Stimulated activated CD8-positive, alpha-beta memory T cell treated with anti-CD3 and anti-CD28 coated beads, Interleukin-12 subunit alpha, Interleukin-12 subunit beta, amount 100 ng/mL, for 4 hours (primary cell): ENCODE measurements at places on chromosomes 12 and 14.

GRCh38 chr14:93322929-93323599 is 9.8 kb downstream of the BTBD7 start:
- no peak for DNase-seq

DNA sequence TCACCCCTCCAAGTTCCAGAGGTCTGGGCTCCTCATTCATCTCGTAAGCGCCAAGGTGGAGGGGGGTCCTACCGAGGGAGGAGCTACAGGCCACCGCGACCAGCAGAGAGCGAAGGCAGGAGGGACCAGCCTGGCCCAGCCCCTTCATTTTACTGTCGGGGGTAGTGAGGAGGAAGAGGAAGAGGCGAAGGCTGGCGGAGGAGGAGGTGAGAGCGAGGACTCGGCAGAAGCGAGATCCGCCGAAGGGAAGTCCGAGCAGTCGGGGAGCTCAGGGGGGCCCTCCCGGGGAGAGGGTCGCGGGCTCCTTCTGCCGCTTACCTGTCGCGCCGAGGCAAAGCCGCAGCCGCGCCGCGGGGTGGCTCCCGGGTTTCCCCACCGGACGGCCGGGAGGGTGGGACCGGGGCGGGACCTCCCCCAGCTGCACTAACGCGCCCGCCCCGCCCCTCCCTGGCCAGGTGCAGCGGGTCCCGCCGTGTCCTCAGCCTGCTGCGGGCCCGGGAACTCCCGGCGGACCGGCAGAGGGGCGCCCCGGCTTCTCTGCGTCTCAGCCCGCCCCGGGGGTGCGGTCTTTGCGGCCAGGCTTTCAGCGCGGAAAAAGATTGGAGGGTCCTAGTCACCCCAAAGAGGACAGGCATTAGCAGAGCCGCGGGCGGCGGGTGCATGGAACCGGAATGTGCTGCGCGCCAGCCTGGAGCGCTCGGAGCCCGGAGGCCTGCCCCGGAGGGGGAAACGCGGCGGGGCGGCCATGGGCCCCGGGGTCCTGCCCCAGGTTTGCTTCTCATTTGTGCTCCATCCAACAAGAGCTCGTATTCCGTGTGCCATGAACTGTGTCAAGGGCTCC is at the start of gene GALNT6:
GALNT6 (minus strand) TSS at position 124 of the 841 bp plus-strand sequence. CDS start 11,625 bp downstream, outside the sequence.
- peak; percentile 62 for DNase-seq

GRCh38 chr14:21070610-21071224 is 613 bp downstream of the ARHGEF40 start:
- no peak for DNase-seq

DNA sequence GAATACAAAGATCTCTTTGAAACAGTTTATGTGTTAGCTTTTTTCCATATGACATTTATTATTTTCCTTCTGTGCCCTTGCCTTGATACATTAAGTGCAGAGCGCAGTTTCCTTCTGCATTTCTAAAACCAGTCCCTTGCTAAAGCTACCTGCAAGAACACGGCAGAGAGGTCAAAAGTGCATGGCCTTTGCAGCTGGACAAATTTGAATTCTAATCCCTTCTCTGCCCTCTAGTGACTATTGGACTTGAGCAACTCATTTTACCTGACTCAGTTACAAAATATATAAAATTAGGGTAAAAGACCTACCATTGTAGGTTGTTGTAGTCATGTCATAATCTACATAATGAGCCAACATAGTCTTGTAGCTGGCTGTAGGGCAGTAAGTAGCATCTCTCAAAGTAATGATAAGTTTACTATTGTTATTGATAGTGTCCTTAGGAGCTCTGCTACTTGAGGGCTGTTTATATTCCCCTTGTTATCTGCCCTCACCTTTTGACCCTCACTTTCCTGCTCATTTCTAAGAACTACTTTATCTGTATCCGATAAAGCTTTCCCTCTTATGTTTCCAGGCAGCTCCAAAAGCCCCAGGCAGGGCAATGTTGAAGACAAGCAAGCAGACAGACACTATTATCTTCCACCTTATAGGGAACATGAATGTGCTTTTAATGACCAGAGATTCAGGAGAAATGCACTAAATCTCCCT is 120.0 kb upstream of the PDZRN4 start:
- DNase-seq = no peak

GRCh38 chr14:64807551-64807950 is 72.2 kb downstream of the SPTB start:
- DNase-seq = no peak

DNA sequence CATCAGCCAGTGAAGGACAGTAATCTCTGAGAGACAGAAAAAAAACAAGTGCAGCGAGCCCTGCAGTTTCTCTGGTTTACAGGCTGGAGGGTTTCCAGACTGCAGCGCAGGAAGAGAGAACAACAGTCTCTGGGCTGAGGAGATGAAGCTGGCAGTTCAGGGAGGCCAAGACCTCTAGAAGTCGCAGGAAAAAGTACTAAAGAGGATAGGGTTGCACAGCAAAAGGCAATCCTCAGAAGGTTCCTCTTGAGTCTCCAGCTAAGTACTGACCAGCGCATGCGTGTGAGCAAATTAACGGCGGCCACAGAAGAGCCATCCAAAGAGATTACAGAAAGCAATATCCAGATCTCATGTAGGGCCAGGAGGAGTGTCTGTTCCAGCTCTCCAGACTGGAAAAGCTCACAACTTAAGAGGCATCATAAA is 12.2 kb upstream of the CCDC60 start:
- no peak for DNase-seq

DNA sequence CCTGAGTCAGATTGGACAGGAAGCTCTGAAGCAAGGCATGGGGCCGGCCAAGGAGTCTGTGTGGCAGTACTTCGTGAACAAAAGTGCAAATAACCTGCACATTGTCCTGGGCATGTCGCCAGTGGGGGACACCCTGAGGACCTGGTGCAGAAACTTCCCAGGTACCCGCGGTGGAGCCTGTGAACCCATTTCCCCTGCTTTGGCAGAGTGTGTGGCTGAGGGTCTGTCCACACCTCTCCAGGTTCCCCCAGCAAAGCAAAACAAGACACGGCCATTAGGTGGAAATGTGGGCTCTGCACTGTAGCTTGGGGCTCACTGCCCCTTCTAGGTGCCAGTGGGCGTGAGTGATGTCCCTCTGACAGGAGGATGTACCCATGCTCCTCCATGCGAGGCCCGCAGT is 79.4 kb downstream of the CCDC92 start:
- no peak for DNase-seq

- DNase-seq = no peak
These were observed 20.6 kb downstream of the RACGAP1 start for GRCh38 chr12:50004696-50005095.

GRCh38 chr12:96729886-96730285 is 177.2 kb upstream of the NEDD1 start:
- DNase-seq = no peak

DNA sequence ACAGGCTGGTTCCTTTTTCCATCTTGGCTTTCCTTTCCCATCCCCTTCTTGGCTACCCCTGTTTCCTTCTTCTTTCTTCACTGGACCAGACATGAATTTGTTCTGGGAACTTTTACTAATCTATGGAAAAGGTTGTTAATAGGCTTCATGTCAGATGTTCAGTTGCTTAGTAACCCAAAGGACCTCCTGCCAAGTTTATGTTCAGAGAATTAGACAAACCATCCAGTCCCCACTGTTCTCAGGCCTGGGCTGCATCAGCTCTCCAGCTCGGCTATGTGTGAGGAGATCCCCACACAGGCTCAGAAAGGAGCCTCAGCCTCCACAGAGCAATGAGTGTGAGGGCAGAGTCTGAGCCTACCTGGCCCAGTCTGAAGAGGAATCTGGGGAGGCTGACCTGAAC is 78.0 kb downstream of the AKAP6 start:
- DNase-seq = no peak

DNA sequence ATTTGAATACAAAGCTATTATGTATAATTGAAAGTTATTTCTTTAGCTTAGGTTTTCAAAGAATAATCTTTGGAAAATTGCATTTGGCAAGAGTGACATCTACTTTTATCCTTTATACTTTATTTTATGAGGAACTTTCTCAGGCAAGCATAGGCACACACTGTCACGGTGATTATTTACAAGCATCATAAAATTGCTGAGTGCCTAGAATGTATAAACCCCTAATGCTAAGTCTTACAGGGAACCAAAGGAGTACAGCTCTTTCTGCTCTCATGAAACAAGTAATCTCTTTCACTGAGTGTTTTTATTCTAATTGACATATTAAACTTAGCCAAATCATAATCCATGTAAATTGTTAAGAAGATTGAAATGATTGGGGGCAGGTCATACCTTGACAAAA is 154.9 kb downstream of the FSCB start:
- no peak for DNase-seq

DNA sequence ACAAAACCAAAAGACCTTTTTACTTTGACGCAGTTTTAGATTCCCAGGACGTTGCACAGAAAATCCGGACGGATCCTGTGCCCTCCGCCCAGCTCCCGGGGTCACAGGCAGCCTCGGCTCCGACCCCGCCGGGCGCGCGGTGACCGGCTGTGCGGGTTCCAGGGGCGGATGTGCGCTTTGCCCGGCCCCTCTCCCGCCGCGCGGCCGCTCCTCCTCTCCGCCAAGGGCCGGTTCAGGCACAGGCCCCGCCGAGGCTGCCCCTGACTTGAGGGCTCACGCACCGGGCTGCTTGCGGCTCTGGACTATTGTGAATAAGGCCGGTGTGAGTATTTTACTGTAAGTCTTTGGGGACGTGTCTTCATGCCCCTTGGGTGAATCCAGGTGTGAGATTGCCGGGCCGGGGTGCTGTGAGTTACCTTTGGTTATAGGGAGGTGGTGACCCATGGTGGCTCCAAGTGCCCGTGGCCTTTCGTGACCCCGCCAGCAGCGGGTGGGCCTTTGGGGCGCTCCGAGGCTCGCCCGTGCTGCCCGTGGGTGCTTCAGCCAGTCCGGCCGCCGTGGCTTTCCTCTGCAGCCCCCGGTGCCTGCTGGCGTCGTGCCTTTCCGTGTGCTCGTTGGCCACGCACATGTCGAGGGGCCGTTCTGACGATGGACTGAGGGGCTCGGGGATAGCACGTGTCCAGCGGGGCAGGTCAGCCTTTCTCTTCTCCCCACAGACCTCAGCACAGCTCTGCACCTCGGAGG is 45.9 kb downstream of the NOC4L start:
- no peak for DNase-seq

DNA sequence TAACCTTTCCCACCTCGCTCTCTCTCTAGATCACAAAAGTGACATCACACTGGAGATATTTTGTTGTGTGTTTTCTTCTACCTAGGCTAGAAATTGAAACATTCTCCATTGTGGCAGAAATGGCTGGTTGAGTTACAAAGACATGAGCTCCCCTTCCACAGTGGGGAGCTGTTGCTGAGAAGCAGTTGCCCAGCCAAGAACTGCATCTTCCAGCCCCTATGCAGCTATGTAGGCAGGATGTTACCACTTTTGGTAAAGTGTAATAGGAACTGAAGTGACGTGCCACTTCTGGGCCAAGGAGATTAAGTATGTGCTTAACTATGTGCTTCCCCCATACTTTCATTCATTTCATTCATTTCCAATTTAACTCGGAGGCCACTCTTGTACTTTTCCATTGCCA is 138.7 kb upstream of the E2F7 start:
- DNase-seq = no peak

- no peak for DNase-seq
These were observed 961 bp downstream of the CMAS start for GRCh38 chr12:22046968-22047390.

DNA sequence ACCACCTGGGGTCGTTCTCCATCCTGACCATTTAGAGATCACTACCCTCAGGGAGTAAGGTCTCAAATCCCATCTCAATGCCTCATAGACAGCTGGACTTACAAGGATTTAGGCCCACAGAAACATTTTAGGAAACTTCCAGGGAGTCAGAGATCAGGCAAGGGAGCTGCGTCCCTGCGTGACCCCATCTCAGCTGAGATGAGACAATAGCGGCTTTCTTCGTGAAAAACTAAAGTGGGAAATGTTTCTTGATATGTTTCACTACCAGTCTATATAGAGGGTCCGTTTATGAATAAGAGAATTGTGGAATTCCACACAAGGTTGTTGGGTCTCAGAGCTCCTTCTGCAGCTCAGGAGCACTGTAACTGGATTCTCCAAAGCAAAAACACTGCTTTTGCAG is 105.1 kb downstream of the VCPKMT start:
- DNase-seq = no peak

- no peak for DNase-seq
These were observed 181.3 kb upstream of the SLC38A2 start for GRCh38 chr12:46553911-46554310.

DNA sequence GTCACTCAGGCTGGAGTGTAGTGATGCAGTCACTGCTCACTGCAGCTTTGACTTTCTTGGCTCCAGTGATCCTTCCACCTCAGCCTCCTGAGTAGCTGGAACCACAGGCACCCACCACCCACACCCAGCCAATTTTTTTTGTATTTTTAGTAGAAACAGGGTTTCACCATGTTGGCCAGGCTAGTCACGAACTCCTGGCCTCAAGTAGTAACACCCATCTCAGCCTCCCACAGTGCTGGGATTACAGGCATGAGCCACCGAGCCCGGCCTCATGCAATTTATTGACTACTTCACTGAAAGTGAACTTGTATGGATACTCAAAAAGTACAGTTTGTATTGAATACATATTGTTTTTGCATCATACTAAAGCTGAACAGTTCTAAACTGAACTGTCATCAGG is 9.1 kb downstream of the PSEN1 start:
- DNase-seq = no peak

DNA sequence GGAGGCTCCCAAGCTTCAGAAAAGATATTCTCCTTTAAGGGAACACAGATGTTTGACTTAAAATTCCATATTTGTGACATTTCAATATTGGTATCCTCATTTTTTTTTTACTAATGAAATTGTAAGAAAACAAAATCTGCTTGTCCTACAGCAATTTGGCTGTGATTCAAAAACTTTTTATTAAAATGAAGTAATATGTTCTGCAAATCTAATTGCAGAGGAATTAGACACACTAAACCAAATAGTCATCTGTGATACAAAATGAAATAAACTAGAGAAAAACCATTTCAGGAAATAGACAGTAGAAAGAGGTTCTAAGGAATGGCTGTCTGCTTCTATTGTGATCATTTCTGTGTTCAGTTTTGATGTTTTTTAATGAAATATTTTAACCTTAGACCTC is 50.1 kb upstream of the HIF1A start:
- no peak for DNase-seq

- DNase-seq = no peak
These were observed 241.9 kb downstream of the PAWR start for GRCh38 chr12:79448816-79449215.

DNA sequence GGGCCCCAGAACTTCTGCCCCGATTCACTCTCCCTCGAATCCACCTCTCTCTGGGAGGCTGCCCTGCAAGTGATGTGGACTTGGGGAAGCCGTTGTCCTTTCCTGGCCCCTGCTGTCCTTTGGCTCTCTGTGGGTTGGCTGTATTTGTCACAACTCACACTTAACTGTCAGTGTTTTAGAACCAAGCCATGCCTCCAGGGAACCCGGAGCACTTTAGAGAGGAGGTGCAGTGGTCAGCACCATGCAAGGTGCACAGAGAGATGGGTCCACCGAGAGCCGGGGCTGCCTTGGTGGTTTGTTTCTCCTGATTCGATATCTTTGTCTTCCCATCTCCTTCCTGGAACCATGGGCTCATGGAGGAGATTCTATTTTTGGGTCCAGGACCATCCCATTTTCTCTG is 129.5 kb upstream of the RTL1 start:
- no peak for DNase-seq
